ENCODE measurements at places on chromosomes 2 and 18.
A peak's percentile ranks its signal among the peaks of the same experiment; 100 is the strongest.

DNA sequence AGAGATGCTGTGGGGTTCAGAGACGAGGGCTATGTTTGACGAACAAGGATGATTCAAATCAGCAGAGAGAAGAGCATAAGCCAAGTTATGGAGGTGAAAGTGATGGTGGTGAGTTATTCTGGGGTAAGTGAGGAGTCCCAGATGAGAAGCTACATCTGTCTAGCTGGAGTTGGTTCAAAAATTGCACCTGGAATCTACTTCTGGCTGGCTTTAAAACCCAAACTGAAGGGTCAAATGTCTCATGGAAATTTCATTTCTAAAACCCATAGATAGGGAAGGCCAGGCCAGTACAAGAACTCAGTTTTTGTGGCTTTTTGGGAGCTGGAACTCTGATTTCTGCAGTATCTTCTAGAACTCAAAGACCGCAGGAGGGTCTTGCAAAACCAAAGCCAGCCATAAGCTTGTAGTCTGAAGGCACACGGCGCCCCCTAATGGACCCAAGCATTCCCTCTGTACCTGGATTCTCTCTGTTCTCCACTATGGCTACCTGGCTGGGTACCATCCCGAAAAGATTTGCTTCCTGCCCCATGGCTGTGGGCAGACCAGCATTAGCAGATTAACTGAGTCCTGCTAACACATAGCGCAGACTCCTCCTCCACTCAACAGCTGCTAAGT lies 229.1 kb upstream of the SLC14A2 start:
- DNase-seq: peak; percentile 89
- no peaks in the 10 kb centered on the region for H3K27me3 ChIP-seq
- H3K27ac ChIP-seq: no peak overlapping the region
- no peaks in the 10 kb centered on the region for H3K4me1 ChIP-seq
- no peak overlapping the region for H3K4me3 ChIP-seq

- peak; percentile 53 for DNase-seq
- H3K4me1 ChIP-seq: no peaks in the 10 kb centered on the region
- H3K27ac ChIP-seq: no peak overlapping the region
- no peaks in the 10 kb centered on the region for H3K27me3 ChIP-seq
Measured at GRCh38 chr2:48145845-48146452, 239.7 kb upstream of the FBXO11 start.

DNA sequence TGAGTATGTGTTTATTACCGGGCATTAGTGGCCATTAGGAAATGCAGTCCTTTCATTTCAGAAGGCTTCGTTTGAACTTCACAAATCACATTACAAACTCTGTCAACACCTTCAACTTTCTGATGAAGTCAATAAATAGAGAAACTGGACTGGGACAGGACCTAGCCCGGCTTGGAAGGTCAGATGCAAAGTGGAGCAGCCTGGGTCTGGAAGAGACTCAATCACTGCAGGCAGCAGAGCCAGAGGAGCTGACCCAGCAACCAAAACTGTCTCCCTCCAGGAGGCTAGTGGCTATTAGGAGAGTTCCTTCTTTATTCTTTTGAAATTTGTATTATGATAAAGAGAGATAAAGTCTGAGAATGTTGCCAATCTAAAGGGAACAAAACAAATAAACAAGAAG lies 167.2 kb upstream of the SPOPL start:
- H3K36me3 ChIP-seq: no peaks in the 10 kb centered on the region
- H3K27me3 ChIP-seq: no peaks in the 10 kb centered on the region
- no peak overlapping the region for H3K4me3 ChIP-seq

- no peaks in the 10 kb centered on the region for H3K36me3 ChIP-seq
- H3K27ac ChIP-seq: no peak overlapping the region
- H3K4me1 ChIP-seq: no peaks in the 10 kb centered on the region
- no peak overlapping the region for H3K4me3 ChIP-seq
- no peaks in the 10 kb centered on the region for H3K27me3 ChIP-seq
Measured at GRCh38 chr2:47719099-47719498, 63.8 kb upstream of the MSH6 start.

- no peak for DNase-seq
- H3K36me3 ChIP-seq: no peaks in the 10 kb centered on the region
- no peaks in the 10 kb centered on the region for H3K27me3 ChIP-seq
- H3K27ac ChIP-seq: no peak overlapping the region
- no peaks in the 10 kb centered on the region for H3K4me1 ChIP-seq
Measured at GRCh38 chr2:18312818-18313217, 247.6 kb downstream of the RDH14 start.

DNA sequence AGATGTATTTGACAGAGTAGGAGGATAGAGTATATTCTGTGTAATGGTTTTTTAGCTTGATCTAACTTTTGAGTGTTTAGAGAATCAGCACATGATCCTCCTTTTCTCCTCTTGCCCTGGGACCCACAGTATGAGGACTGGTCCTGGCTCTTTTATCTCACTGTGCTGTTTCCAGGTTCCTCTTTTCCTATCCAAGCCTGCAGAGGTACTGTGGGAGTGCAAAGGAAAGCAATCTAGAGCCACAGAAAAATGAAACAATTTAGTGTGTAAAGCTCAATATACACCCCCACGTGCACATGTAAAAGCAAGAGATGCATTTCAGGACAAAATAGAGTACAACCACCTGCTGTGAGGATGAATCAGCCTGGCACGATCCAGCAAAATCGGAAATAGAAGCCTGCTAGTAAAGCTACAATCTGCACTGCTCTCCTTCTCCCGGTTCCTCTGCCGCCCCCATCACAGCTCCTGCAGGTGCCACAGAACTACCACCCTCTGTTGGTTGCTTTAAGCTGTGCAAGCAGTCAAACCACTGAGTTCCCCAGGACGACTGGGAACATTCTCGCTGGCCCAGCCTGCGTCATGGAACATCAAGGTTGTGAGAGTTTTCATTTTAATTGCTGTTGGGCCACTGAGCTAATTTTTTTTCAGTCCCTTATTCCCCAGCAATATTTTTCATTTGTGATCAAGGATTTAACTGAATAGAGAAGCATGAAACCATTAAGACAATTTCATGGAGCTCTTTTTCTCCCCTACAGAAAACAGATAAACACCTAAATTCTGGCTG lies 47.8 kb upstream of the MAPRE3 start:
- no peaks in the 10 kb centered on the region for H3K36me3 ChIP-seq
- H3K4me1 ChIP-seq: peaks cover 4% of the 10 kb centered on the region
- H3K27me3 ChIP-seq: no peaks in the 10 kb centered on the region
- H3K4me3 ChIP-seq: no peak overlapping the region
- H3K27ac ChIP-seq: no peak overlapping the region

DNA sequence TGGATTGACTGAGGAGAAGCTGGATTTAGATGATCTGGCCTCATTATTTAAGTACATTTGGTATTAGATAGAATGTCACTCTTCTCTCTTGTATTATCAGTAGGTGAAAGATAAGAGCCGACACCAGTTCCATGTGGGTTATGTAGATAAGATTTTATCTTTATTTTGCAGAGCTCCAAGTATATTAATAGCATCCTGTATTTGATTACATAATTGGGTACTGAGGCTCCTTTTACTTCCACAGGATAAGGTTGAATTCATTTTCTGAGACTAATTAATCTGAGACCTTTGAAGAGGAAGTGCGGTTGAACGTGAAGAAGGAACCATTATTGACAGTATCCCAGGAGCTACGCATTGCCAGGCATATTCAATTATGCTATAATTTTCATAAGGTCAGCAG lies 32.8 kb upstream of the CD226 start:
- H3K4me1 ChIP-seq: peaks cover 15% of the 10 kb centered on the region
- no peaks in the 10 kb centered on the region for H3K36me3 ChIP-seq
- no peak for DNase-seq
- no peak overlapping the region for H3K4me3 ChIP-seq

- H3K27me3 ChIP-seq: no peaks in the 10 kb centered on the region
- no peaks in the 10 kb centered on the region for H3K4me1 ChIP-seq
- H3K27ac ChIP-seq: no peak overlapping the region
- no peak for DNase-seq
- no peak overlapping the region for H3K4me3 ChIP-seq
Measured at GRCh38 chr2:189293164-189293563, 113.6 kb upstream of the COL5A2 start.

DNA sequence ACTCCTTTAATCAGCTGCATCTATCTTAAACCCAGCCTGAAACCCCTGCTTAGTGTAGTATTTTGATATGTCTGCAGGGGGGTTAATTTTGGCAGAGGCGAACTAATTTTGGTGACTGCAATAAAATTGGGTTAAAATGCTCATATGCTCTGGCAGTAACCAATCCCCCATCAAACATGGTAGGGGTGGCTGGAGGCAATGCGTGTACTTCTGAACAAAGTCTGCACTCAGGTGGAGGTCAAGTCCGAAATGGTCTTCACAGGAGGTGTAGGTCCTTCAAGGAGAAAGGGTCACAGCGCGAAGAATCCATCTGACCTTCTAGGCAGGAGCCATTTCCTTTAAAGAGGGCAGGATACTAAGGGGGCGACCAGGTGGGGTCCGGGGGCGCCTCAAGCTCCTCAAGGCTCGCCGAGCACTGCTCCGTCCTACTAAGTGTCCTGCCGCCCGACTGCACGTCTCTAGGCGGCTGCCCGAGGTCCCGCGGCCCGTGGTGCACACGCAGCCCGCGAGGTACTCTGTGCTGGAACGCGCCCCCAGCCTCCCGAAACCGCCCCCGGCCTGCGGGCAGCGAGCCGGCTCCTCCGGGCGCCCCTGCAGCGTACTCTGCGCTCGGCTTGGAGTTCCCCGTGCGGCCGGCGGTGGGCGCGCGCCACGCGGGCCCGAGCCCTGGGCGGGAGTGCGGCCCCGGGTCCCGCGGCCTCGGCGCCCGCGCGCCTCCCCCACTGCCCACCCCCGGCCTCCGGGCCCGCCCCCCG lies 1.7 kb upstream of the LDLRAD4 start:
- no peak overlapping the region for H3K27ac ChIP-seq
- peaks cover 55% of the 10 kb centered on the region for H3K27me3 ChIP-seq
- peak; percentile 61 for DNase-seq
- peaks cover 14% of the 10 kb centered on the region for H3K4me1 ChIP-seq

GRCh38 chr2:227308784-227309183 lies 16.3 kb upstream of the MFF start:
- H3K27me3 ChIP-seq: no peaks in the 10 kb centered on the region
- H3K4me1 ChIP-seq: peaks cover 3% of the 10 kb centered on the region
- H3K27ac ChIP-seq: no peak overlapping the region

GRCh38 chr2:235092433-235093223 lies 140.8 kb downstream of the SH3BP4 start:
- no peaks in the 10 kb centered on the region for H3K4me1 ChIP-seq
- H3K36me3 ChIP-seq: no peaks in the 10 kb centered on the region
- no peak overlapping the region for H3K4me3 ChIP-seq
- no peak overlapping the region for H3K27ac ChIP-seq
- H3K27me3 ChIP-seq: no peaks in the 10 kb centered on the region

- H3K4me3 ChIP-seq: no peak overlapping the region
- no peak for DNase-seq
- H3K27ac ChIP-seq: no peak overlapping the region
- no peaks in the 10 kb centered on the region for H3K27me3 ChIP-seq
Measured at GRCh38 chr2:175914846-175915245, 87.2 kb downstream of the LNPK start.

DNA sequence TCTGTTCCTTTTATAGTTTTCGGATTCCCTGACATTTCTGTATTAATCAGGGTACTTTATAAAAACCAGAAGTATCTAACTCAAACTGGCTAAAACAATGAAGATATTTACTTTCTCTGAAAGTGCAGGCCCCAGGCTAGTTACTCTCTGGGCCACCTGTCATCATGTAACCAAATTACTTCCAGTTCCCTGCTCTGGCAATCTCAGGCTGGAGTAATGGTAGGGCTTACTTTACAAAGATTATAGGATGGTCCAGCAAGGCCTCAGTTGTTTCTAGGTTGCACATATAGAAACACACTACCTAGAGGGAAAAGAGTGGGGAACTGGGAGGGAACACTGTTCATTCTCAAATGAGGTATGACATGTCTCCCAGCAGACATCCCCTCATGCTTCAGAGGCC lies 74.8 kb downstream of the CHST9 start:
- H3K27me3 ChIP-seq: no peaks in the 10 kb centered on the region
- peaks cover 3% of the 10 kb centered on the region for H3K4me1 ChIP-seq
- H3K36me3 ChIP-seq: no peaks in the 10 kb centered on the region
- H3K27ac ChIP-seq: no peak overlapping the region
- DNase-seq: no peak

DNA sequence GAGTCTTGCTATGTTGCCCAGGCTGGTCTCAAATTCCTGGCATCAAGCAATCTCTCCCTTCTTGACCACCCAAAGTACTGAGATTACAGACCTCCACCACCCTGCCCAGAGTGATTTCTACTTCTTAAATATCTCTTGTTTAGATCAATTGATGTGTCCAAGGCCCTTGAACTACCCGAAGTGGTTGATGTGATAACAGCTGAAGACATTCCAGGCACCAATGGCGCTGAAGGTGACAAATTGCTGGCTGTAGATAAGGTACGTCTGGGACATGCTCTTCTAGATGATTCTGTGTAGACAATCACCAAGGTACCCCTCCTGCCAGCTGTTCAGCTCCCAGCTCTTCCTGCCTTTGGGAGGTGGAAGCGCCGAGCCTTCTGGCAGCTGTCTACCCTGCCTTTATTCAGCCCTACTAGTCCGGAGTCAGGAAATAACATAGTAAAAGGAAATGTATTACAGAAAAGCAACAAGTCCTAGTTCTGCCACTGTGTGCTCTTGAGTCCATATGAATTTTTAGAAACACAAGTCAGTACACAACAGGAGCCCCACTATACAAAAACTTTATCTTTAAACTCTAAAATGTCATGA lies 61.3 kb upstream of the BZW1 start:
- H3K27me3 ChIP-seq: no peaks in the 10 kb centered on the region
- no peak overlapping the region for H3K27ac ChIP-seq
- no peak overlapping the region for H3K4me3 ChIP-seq
- DNase-seq: no peak
- H3K4me1 ChIP-seq: no peaks in the 10 kb centered on the region

DNA sequence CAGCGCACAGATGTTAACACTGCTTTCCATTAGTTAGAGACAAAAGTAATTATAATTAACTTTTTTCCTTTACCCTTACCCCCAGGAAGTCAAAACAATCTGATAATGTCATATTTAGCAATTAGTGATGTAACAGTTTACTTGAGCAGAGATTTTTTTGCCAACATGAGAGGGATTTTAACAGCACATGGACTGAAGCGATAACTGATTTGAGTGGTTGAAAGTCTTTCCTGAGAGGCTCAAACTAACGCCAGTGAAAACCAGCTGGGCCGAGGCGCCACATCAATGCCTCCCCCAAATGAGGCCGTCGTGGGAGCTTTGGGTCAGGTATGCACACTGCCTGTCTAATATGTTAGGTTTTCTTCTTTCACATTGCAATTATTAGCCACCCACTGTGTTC lies 469.9 kb upstream of the SMIM21 start:
- DNase-seq: no peak
- peaks cover 8% of the 10 kb centered on the region for H3K4me1 ChIP-seq
- no peaks in the 10 kb centered on the region for H3K36me3 ChIP-seq
- H3K27ac ChIP-seq: no peak overlapping the region

- H3K4me1 ChIP-seq: no peaks in the 10 kb centered on the region
- DNase-seq: no peak
- H3K36me3 ChIP-seq: no peaks in the 10 kb centered on the region
Measured at GRCh38 chr2:17322461-17322860, 195.8 kb downstream of the RAD51AP2 start.

- H3K36me3 ChIP-seq: no peaks in the 10 kb centered on the region
- DNase-seq: no peak
- H3K4me1 ChIP-seq: no peaks in the 10 kb centered on the region
- no peak overlapping the region for H3K27ac ChIP-seq
Measured at GRCh38 chr2:189086710-189087109, 92.9 kb downstream of the COL5A2 start.

Measured in GM23338 (cell line).